ENCODE measurements at places on chromosomes 11 and 22.

DNA sequence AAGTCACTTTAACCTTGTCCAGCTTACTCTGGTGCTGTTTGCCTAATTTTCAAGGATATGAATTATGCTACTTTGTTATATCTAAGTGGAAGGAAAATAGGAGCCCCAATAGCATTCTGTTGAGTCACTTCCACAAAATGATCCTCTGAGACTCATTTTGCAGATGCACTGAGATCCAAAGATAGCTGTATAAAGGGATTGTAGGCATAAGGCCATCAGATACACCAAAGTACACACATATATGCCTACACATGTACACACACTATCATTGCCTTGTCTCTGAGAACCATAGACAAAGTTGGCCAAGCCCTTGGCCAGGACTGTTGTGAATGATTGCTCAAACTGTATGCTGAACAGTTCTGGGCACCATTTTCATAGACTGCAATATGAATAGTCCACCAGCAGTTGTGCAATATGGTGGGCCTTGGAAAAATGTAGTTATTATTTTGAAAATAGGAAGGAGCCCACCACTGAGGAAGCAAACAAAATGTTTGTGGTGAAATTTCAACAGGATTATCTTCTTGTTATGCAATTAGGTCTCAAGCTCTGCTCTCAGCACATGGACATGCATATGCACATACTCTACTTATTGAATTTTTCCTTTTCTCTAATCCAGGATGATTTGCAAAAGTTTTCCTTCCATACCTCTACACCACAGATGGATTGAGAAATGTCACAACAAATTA, 186.0 kb upstream of the CTSC start:
- DNase-seq, result no peak

- no peak for DNase-seq
These were observed 33.5 kb downstream of the POU2AF3 start for GRCh38 chr11:111331711-111332479.

GRCh38 chr11:19827399-19828135, 114.9 kb downstream of the NAV2 start:
- DNase-seq, result no peak

DNA sequence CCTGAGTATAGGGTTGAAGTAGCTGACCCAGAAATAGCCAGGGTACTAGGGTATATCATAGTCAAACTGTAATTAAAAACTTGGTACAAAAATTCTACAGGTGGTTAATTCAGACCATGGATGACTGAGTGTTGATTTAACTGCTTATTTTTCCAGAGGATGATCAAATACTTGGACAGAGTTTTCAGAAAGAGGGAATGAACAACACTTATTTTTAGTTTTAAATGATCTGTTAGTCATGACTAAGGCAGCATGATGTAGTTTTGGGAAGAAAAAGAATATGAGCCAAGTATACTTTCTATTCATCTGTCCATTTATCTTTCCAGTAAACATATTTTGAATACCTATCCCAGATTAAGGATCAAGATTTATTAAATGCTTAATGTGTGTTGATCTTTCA, 19.8 kb upstream of the CCDC89 start:
- no peak for DNase-seq

All from AG04449 (cell line).